ENCODE measurements at places on chromosomes 7 and 10.

DNA sequence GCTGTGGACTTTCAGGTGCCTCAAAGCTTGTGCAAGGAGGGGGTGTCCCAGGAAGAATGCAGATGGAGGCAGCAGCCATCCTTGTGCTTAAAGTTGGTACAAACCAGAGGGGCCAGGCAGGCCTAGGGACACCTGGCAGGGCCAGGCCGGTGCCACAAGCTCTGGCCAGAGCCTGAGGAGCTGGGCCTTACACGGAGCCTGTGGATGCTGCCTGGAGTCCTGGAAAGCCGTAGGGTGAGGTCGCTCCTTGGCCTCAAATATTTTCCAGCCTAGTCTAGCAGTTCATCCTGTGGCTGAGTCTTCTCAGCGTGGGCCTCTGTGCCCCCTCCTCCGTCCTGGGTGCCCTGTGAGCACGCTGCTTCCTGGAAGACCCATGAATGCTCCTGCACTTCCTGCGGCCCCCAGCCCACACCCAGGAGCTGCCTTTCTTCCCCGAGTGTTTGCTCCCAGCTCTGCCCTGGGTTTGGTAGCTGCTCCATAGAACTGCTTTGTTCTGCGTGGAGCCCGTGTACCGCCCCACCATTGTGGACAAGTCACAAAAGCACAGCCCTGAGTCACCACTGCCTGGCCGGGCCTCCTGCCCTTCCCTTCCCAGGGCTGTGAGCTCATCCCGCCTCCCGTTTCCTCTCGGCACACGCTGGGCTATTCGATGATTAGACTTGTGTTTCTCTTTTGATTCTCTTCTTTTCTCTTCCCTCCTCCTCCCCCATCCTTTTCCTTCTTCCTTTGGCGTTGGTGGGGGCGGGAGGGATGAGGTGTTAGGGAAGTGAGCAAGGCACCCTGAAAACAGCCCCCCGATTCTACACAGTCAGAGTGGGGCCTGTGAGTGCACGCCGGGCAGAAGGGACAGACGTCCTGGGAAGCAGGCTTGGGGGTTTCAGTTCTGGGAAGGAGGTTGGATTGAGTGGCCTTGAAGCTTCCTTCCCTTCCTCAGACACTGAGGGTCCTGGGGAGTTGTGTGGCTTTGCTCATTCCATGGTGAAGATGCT is 73.2 kb upstream of the SHH start:
- DNase-seq: peak; percentile 25

DNA sequence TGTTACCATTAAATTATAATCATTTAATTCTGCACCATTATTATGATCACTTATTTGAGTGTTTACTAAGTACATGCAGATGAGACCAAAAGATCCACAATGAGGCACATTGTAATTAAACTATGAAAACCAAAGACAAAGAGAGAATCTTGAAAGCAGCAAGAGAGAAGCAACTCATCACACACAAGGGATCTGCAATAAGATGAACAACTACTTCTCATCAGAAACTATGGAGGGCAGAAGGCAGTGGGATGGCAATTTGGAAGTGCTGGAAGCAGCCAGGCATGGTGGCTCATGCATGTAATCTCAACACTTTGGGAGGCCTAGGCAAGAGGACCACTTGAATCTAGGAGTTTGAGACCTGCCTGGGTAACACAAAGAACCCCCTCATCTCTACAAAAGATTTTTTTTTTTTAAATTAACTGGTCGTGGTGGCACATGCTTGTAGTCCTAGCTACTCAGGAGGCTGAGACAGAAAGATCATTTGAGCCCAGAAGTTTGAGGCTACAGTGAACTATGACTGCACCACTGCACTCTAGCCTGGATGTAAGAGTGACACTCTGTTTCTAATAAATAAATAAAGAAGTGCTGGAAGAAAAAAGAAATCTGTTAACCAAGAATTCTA is 47.7 kb downstream of the CDK6 start:
- DNase-seq: no peak

DNA sequence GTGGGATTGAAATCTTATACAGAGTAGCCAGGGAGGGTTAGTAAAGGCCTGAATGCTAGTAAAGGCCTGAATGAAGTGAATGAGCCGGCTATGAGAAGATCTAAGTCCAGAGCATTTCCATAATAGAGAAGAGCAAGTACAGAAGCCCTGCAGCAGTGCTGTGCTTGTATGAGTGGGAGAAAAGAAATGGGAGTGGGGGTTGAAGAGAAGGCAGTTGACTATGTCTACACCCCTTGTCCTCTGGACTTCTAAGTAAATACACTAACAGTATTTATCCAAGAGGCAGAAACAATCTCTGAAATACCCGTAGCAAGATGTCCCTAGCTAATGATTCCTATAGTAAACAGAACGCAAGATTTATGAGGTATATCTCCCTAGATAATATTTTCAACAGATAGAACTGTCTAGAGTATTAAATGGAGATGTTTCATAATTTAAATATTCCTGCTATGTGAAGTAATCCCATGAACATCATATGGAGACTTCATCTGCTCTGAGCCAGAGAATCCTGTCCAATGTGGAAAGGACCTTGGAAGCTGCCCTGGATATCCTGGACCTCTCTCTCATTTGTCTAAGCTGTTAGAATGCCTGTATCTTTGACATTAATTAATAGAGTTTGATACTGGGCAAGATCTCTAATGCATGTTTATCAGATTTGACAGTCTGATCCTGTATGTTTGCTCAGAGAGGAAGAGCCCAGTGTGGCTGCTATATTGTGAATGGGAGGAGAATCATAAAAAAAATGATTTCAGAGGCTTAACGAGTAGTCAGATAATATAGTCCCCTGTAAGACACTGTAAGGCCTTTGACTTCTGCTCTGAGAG is 171.6 kb downstream of the LRRN3 start:
- no peak for DNase-seq

DNA sequence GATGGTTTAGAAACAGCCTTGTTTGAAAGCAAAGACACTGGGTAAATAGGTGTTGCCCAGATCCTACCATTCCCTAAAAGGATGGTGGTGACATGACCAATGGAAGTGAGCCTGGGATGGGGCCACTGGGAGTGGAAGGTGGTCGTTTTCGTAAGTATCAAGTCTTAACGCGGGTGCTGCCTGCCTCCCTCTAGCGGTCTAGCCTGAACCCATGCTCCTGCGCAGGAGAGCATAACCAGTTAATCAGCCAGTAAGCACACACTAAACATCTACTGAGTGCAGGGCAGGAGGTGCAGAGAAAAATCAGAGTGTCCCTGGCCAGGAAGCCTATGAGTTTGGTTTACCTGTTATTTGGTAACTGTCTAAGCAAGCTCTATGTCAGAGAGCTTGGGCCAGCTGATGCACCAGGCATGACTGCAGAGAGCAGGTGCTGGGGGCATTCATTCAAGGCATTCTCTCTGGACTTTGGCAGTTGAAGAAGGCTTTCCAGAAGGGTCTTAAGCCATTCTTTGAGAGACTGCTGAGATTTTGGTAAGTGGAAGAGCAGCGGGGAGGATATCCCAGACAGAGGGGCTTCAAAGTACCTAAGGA is 930 bp downstream of the GARIN1A start:
- peak; percentile 38 for DNase-seq

- DNase-seq: no peak
These were observed 278.7 kb upstream of the PODXL start for GRCh38 chr7:131835141-131835540.

- DNase-seq: no peak
These were observed 66.6 kb downstream of the HTR5A start for GRCh38 chr7:155136619-155137243.

DNA sequence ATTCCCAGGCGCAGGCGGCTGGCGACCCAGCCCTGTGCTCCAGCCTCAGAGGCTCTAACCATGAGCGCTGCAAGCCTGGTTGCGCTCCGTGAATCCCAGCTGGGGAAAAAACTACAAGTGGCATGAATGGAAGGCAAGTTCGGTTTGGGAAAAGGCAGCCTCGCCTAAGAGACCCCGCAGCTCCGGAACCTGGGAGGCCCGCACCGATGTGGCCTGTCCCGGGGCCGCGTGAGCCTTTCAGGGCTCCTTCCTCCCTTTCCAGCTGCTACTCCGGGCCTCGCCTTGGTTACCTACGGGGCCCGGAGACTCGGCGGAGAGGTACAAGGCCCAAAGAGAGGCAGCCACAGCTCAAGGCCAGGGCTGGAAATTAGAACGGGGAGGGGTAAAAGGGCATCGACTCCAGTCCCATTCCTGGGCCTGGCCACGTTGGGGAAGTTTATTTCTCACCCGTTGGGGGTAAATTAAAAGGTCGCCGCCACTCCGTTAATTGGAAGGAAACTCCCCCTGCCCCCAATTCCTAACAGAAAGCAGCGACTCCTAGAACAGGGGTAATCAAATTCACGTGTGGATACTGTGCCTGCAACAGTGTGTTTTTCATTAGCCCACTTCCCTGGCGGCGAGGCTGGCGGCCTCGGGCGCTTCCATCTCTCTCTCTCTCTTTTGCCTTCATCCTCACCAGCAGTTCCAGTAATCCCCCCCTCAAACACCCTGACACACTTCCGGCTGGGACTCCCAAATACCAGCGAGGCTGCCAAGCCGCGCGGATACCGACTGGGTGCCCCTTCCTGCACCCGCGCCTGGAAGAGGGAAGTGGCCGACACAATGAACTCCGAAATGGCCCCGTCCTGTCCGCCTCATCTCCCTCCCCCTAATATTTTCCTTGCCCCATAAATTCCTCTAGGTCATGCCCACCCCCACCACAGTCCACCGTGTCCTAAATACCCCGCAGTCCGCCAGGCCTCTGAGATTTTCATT is 1.5 kb upstream of the HOXA9 start:
- DNase-seq: no peak

GRCh38 chr7:137304624-137305235 is 38.8 kb downstream of the PTN start:
- DNase-seq: no peak

DNA sequence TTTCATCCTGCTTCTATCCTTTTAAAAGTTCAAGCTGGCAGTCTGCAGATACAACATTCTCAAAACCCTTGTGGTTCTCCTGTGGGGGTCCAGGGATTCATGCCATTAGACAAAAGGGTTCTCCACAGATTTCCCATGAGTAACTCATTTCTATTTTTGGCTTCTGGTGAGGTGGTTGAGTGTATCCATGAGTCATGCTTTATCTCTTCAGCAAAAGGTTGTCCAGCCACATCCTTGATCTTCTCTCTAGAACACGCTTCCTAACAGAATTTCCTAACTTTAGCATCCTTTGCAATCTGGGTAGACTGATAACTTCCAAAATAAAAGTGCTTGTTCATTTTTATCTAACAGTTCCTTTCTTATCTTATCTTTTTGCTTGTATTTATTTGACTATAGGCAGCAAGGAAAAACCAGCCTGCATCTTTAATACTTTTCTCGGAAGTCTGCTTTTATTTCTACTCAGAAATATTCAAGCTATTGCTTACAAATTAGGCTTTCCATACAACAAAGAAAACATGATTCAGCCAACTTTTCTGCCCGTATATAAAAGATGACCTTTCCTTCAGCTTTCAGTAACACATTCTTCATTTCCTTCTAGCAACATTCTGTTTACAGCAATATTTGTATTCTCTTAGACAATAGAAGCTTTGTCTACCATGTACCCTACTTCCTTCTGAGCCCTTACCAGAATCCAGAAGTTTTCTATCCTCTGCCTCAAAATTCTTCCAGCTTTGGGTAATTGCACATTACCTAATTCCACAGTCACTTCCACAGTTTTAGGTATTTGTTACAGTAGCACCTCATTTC is 79.3 kb upstream of the IL6 start:
- no peak for DNase-seq
